ENCODE measurements at places on chromosomes 4 and X. TPM values are rescaled to one million over a fixed set of nuclear protein-coding genes. Genes with fewer than 3 reads are reported as not detected.

JCHAIN gene
- polyA plus RNA-seq, result 91.8 TPM

TCEANC gene
- polyA plus RNA-seq, result 0.94 TPM

FRMD7 gene
- polyA plus RNA-seq, result not detected

DAPP1 gene
- polyA plus RNA-seq, result 2.6 TPM

ITIH6 gene
- not detected for polyA plus RNA-seq

PPM1K gene
- polyA plus RNA-seq, result 5.2 TPM

SLC10A3 gene
- polyA plus RNA-seq, result 27.3 TPM

CLNK gene
- 0.14 TPM for polyA plus RNA-seq

CCDC110 gene
- 0.31 TPM for polyA plus RNA-seq

GLOD5 gene
- 5.1 TPM for polyA plus RNA-seq

SUPT20HL1 gene
- polyA plus RNA-seq, result not detected

ASB9 gene
- polyA plus RNA-seq, result 2.5 TPM

MND1 gene
- 4.4 TPM for polyA plus RNA-seq

DNA sequence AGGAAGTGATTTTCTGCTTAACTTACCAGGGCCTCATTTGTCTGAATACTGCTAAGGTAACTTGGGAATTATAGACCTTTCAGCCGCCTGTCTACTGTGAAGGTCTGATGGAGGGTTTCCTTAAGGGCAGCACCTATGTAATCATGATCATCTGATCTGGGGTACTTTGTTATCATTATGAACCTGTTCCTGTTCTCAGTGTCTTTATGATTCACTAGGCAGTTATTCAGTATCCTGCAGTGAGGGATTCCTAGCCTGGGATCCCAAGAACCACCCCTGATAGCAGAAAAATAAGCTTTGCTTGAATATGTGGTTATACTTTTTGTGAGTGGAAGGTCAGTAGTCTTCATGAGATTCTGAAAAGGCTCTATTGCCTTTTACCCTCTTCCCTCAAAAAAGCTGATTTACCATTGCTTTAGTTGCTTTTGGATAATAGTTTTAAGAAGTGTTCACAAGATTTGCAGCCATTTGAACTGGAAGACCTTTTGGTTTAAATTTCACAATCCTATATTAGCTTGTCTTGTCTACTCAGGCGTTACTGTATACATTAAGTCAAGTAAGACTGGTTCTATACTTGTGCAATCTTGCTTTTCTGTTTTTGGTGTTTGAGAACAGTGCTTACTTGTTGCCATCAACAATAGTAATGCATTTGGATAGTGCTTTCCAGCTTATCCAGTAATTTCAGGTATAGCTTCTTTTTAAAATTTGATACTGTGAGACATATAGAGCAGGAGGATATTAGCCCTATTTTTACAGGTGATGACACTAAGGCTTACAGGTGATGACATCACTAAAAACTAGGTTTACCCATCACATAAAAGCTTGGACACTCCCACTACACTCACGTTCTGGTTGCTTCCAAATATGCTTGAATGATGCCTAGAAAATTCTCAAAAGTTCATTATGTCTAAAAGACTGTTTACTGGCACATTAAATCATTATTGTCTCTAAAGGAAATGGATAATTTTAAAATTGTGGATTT lies 60.0 kb downstream of the FHIP1A start:
- no peak for DNase-seq

DNA sequence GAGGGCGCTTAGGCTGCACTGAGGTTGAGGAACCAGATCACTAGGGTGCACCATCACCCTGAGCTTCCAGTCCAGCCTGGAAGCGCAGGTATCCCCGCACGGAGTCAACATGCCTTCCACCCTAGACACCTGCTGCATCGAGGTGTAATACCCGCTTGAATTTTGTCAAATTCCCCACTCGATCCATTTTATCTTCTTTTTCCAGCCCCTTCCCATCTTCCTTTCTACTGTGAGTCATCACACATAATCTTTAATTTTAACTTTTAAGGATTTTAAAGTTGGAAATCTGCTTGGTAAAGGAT lies 821 bp downstream of the PLK4 start:
- no peak for DNase-seq

GRCh38 chr4:91283726-91284230 lies 1020.0 kb upstream of the GRID2 start:
- DNase-seq, result no peak

GRCh38 chr4:189311251-189311650 lies 629.4 kb upstream of the FRG1 start:
- DNase-seq, result no peak

GRCh38 chrX:155094468-155095061 lies 23.3 kb downstream of the BRCC3 start:
- peak; percentile 40 for DNase-seq

- DNase-seq, result peak; percentile 25
Measured at GRCh38 chrX:106612393-106612763, 600 bp downstream of the RADX start.

DNA sequence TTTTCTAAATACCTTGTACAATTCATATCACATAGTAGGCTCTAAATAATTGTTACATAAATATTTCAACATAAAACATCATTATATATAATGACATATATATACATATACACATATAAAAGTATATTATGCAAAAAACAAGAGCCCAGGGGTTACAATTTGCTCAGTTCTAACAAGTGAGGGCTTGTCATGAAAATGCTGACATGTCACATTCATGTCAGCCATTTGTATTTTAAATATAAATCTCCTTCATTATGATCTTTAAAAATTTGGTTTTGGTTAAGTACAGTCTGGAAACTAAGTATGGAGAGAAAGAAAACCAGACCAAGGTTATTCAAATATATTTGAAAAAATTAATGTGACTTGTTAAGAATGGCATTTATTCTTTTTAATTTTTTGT lies 2745.4 kb downstream of the PCDH7 start:
- no peak for DNase-seq

- DNase-seq, result no peak
Measured at GRCh38 chr4:145081756-145082155, 16.2 kb downstream of the ANAPC10 start.

DNA sequence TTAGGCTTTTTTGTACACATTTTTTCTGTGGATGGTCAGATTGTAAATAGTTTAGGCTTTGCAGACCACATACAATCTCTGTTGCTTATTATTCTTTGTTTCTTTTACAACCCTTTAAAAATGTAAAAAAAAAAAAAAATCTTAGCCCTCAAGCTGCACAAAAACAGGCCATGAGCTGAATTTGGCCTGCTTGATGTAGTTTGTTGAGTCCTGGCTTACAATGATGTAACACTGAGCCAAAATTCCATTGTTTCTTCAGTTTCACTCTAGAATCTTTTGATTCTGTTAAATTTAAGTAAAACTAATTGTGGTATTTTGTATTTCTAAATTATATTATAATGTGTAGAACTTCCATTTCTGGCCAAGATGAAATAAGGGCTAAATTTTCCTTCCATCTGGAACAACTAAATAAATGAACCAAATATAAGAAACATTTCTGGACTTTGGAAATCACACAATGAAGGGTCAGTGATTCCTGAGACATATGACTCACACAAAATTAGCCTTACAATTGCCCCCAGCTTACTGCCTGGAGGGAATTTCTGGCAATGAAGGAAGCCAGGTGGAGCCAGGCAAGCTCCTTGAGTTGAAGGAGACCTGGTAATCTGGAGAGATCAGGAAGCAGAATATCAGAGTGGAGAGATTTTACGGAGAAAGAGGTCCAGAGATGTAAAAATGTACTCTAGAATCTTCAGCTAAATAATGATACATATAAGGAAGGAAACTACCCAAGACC lies 29.8 kb downstream of the IQCM start:
- DNase-seq, result no peak

DNA sequence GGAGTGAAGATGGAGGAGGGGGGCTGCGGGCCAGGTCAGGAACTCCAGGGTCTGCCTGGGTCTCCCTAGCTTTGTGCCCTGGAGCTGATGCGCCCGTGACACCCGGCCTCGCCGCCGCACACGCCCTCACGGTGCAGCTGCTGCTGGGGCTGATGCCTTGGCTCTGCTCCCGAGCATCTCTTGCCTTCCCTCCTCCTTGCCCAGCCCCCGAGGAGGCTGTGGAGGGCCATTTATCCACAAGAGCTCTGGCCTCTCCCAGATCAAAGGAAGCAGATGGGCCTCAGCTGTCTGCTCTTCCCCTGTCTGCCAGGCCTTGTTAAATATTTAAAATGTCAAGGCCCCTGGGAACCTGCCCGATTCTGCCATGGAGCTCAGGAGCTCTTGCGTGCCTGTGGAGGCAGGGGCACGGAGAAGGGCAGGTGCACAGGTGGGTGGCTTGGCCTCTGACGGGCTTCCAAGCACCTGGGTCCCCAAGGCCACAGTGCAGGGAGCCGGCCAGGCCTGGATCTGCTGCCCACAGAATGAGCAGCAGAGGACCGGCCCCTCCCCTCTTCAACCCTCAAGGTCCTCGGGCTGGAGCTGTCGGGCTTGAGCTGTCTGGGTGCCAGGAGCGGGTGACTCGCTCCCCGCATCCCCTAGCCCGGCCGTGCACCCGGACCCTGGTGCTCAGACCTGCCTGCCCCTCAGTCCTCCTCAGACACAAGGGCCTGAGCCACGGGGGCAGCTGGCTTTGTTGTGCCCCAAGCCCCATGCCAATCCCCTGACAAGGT lies 20.3 kb downstream of the ATP2B3 start:
- no peak for DNase-seq

- DNase-seq, result no peak
Measured at GRCh38 chrX:71225009-71225408, 2.0 kb downstream of the GJB1 start.

DNA sequence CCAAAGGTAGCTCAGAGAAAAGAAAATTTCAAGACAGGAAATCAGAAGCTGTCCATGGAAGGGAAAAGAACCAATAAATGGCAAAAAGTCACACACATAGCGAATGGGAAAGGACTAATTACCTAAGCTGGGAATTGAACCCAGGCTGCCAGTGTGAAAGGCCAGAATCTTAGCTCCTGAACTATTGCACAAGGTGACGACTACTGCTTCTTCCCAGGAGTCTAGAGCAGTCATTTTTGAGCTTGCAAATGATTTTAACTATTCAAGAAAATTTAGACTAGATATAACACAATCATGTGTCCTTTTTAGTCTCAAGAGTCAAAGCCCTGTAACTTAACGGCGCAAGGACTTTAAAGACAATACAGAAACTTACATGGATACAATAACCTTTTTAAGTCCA lies 34.1 kb upstream of the ZNF81 start:
- no peak for DNase-seq

- no peak for DNase-seq
Measured at GRCh38 chrX:48908600-48908999, 2.8 kb downstream of the SLC35A2 start.

DNA sequence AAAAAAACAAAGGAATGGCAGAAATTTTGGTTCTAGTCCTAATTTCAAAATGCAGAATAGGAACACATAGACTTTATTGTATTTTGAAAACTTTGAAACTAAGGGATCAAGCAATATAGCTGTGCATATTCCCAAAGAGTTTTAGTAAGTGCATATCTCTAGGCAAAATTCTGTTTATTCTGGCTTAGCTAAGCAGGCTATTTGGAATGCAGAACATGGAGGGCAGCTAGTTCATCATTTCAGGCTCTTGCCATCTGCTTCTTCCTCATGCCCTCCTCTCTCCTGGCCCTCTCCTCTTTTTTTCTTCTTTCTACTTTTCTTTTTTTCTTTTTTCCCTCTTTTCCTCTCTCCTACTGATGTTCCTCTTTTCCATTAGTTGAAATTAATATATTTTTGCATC lies 12.0 kb upstream of the IL13RA2 start:
- DNase-seq, result no peak

- peak; percentile 90 for DNase-seq
Measured at GRCh38 chrX:49071877-49072711, 1.7 kb downstream of the PRAF2 start.

DNA sequence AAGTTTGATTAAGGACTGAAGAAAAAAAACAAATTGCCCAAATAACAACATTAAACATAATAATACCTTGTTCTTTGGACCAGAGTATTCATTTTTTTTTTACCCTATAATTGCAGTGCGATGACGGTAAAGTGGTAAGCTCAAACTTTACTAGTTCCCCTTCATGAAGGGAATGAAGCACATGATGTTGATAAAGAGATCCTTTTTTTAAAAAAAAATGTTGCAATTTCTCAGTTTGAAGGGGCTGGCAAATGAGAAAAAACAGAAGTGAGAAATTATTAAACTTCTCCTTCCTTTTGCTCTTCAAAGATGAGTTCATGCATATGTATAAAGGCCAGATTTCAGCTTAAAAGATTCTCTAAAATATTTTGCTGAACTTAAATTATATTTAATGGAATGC lies 231.7 kb downstream of the C4orf33 start:
- no peak for DNase-seq

DNA sequence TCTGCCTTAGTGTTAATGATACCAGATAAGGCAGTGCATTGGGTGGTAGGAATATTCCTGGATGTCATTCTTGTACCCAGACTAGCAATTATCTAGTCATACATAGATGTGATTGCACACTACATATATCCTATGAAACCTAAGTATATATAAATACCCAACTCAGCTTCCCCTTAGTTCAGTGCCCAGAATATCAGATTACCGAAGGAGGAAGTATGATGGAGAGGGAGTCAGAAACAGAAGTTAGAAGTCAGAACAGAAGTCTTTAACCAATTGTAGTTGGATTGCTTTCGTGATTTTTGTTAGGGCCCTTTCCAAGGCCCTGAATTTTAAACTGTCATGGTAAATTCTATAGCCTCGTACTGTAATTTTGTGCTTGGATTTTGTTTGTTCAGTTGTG lies 42.9 kb downstream of the MOB1B start:
- DNase-seq, result no peak

GRCh38 chrX:134975516-134975915 lies 15.3 kb upstream of the SMIM10 start:
- no peak for DNase-seq

- no peak for DNase-seq
Measured at GRCh38 chrX:132393085-132393484, 95.8 kb downstream of the MBNL3 start.

- peak; percentile 27 for DNase-seq
Measured at GRCh38 chr4:48187813-48188212, 53.8 kb upstream of the TXK start.

DNA sequence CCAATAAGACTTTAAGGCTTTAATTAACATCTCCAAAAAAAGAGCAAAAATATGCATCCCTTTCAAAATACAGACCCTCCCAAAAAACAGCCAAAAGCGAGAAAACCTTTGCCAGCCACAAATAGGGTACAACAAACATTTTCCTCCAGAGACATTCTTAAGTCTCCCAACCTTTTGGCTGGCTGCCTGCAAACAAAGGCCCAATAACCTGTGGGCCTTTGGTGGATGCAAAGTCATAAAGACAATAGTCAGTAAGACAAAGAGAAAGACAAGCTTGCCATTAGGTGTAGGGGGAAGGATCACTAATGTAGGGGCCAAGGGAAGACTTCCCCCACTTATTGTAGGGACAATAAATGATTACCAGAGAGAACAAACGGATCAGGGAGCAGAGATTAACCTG lies 215.5 kb upstream of the ZFP42 start:
- no peak for DNase-seq

- DNase-seq, result no peak
Measured at GRCh38 chr4:15012017-15012788, 9.9 kb downstream of the CPEB2 start.

- DNase-seq, result no peak
Measured at GRCh38 chr4:187235456-187236170, 512.0 kb upstream of the FAT1 start.

DNA sequence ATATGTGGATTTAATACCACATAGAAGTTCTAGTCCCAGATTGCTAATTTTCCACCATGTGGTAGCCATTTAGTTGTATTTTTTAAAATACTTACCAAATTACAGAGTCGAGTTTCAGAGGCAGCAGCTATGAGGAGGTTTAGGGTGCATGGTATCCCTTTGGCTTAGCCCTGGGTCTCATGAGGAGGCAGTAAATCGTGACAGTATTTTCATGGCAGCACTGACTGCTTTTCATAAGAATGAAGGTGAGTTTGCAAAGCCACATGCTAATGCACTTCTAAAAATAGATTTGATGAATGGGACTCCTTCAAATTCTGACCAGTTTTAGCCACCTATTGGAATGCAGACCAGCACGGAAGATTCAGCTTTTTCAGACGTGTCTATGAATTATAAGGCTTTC lies 114.0 kb upstream of the FRG1 start:
- no peak for DNase-seq
